ENCODE measurements at places on chromosomes 6 and 20.

DNA sequence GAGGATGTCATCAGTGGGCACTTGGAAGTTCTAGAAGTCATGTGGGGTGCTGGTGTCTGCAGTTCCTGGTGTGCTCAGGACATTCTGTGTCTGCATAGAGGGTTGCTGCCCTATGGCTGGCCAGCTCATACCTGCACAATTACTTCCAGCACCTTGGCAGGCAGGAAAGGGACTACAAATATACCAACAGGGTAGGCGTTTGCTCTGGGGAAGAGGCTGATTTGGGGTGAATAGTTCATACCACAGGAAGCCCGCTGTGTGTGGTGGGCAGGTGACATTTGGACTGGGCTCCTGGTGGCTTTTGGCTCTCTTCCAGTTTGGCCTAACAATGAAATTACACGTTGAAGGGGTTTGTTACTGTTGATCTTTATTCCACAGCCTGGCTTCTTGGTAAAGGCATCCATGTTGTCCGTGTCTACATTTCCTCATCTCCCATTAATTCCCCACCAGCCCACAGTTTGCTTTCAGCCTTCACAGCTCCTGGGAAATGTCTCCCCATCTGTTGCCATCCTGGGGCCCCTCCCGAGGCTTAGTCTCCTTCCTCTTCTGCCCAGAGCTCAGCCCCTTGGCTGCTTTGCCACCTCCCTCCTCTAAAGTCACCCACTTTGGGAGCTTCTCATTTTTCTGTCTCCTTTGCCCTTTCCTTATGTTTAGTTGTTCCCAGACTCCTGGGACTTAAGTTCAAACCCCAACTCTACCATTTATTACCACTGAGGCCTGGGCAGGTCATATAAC is 88.1 kb downstream of the RSPH3 start:
- DNase-seq = no peak

GRCh38 chr20:58389324-58389967 is 417 bp downstream of the VAPB start:
- DNase-seq = no peak

GRCh38 chr6:84428300-84428907 is 201.0 kb upstream of the CEP162 start:
- no peak for DNase-seq

- DNase-seq = no peak
These were observed 283.9 kb downstream of the UBE3D start for GRCh38 chr6:82781620-82782204.

- no peak for DNase-seq
These were observed 141.7 kb downstream of the ADGRG6 start for GRCh38 chr6:142443532-142443931.

DNA sequence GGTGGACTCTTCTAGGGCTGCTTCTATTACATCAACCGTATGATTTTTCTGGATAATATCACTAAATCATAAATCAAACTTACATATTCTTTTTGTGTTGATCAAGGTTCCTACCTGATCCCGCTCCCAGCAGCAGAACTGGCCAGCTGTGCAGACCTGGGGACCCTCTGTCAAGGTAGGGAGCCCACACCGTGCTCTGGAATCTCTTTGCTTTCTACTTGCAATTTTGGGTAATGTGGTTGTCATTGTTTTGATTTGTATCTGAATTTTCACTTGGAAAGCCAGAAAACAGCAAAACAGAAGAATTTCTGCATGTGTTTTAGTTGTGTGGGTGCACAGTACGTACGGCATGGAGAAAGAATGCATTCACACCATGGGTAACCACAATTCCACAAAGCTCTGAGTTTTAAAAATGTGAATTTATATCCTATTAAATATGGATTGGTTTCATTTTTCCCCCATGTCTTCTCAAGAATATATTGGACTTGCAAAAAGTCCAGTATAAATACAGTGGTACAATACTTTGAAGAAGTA is 80.1 kb downstream of the ADGRG6 start:
- DNase-seq = no peak

DNA sequence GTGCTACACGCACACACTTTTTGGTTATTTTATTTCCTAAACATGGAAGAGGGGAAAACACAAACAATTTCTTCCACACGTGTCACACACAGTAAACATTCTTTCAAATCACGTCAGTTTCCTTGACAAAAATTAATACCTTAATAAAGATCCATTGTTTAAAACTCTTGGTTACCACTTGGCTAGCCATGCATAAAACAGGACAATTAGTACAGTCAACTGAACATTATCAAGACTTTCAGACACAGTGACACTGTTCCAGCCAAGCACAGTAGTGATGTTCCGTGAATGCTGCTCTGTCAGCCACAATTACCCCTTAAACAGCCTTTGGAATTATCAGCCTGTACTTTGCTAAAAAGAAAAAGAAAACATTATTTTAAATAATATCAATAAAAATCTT is 50.8 kb downstream of the GMDS start:
- no peak for DNase-seq

GRCh38 chr6:14658886-14659561 is 541.5 kb downstream of the CD83 start:
- no peak for DNase-seq

DNA sequence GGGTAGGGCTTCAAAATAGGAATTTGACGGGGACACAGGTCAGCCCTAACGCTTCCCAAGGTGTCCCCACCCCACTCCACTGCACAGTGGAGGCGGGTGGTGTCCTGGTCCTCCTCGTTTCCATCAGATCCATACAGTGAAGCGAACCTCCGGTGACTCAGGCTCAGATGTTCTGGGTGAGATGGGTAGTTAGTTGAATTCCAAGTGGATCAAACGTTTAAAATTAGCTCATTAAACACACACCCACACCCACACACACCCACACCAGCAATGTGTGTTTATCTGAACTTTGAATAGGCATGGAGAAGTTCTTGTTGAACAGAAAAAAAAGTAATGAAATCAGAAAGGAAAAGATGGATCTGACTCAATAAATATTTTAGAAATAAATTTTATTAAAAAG is 58.9 kb downstream of the CDH4 start:
- DNase-seq = no peak

GRCh38 chr6:26179675-26180074 is 92.4 kb downstream of the HFE start:
- no peak for DNase-seq

DNA sequence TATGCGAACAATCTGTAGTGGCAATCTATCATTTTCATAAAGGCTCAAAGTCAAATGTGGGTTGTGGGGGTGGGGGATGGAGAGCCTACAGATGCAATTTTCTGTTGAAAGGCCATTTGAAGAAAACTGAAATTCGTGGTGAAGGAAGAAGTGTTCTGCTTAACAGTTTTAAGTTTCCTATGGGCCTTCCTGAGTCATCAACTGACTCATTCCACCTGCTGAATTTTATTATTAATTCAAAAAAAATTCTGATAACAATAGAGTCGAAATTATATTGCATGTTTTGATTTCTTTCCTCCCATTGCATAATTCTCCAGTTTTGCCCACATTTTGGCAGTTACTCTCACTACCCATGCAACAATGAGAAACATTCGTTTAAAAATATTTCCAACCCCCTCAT is 622.3 kb upstream of the ARID1B start:
- DNase-seq = no peak

GRCh38 chr6:1129131-1129530 is 182.8 kb upstream of the FOXQ1 start:
- DNase-seq = no peak

DNA sequence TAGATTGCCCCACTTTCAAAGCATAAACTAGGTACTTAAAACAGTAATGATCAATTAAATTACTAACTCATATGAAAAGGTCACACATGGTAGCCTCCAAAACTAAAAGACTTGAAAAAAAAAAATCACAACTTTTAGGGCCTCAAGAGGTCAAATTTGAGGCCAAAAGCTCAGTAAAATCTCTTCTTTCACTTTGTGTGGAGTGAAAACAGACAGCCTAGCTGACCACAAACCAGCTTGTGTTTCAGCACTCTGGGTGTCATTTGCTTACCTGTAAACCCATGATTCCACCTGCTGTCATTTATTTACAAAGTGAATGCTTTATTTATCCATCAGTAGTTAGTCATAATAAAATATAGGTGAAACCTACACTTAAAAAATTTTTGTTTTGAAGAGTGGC is 34.0 kb downstream of the GNAS start:
- no peak for DNase-seq

DNA sequence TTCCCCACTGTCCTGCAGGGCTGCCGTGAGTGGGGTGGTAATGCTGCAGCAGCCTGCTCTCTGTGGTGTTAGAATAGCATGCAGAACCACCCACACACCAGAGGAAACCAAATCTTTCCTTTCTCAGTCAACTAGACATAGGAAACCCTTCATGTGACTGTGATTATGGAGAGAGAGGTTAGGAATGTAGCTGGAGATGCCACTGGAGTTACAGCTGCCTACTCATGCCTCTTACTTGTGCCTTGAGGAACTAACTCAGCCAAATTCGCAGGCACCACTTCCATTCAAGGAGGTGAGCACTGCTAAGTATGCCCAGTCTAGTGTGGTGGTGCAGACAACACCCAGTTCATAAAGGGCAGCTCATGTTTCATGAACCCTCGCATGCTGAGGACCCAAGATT is 27.4 kb downstream of the MUC22 start:
- no peak for DNase-seq

DNA sequence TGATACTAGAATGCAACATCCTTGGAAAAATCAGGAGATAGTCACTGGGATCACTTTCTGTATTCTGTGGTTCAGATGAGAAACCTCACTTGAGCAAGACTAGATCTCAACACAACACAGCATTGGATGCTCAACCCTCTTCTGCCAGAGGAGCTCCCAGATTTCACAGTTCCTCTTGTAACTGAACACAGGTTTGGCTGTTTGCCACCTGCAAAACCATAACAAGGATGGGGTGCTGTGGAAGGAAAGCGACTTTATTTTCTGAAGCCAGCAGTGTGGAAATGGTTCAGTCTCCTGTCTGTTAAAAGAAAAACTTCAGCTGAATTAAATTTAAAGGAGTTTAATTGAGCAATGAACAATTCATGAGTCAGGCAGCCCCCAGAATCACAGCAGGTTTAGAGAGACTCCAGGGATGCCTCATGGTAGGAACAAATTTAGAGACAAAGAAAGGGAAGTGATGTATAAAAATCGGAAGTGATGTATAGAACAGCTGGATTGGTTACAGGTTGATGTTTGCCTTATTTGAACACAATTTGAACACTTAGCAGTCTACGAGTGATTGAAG is 149.9 kb upstream of the UST start:
- DNase-seq = no peak

GRCh38 chr6:105210932-105211531 is 31.2 kb upstream of the POPDC3 start:
- DNase-seq = no peak

DNA sequence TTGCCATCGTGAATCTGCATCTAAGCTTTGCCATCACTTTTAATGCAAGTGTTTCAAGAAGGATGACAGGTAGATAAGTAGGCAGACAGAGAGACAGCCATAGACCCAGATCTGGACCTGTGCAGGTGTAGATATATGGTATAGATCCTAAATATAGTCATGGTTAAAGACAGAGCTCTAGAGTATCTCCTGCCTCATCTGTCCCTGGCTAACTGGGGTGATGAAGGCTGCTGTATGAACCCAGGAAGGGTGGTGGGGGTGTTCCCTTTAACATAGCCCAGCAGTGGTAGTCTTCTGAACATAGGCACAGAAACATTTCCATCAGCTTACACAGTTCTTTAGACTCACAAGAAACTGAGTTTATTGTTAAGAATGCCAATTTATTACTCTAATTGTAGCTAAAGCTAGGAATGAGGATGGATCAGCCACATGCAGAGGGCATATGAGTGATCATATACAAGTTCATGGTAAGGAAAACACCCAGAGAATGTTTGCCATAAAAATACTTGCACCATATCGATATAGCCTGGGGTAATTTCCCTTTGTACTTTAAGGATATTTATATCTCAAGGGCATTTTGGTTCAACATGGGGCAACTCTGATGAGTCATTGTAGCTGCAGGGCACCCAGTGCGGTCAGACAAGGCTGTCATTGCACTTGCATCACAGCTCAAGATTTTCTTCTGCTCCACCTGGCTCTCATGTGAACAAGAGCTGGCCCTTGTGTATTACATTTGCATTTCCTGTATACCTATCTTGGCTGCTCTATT is 587.2 kb downstream of the EPM2A start:
- DNase-seq = no peak

DNA sequence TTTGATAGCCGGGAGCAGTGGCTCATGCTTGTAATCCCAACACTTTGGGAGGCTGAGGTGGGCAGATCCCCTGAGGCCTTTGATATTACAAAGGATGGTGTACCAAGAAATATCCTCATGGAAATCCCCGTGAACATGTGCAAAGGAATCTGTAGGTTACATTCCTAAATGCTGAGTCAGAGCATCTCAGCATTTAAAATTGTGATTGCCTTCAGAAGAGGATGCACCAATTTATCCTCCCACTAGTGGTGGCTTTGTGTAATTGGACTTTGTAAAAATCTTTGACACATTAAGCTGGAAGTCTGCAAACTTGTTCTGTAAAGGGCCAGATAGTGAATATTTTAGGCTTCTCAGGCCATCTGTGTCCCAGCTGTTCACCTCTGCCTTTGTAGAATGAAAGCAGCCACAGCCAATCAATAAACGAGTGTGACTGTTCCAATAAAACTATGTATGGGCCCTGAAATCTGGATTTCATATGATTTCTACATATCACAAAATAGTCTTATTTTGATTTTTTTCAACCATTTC is 11.8 kb downstream of the TMEM14B start:
- no peak for DNase-seq

GRCh38 chr20:51884561-51884960 is 82.2 kb upstream of the SALL4 start:
- DNase-seq = no peak

DNA sequence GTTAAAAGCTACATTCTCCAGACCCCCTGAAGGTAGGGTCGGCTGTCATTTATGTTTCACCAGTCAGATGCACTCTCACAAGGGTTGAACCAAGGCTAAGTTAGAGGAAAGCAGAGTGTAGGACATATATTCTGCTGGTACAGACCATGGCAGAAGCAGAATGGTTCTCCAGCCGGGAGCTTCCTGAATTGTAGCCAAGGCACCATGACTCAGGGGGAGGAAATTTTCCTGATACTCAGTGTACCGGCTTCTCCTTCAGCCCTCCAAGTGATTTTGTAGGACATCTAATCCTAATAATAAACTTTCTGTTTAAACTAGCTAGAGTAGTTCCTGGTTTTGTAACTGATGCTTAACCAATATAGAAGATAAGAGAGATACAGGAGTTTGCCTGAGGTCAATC is 14.2 kb upstream of the SLPI start:
- DNase-seq = no peak

GRCh38 chr6:136445063-136445462 is 105.2 kb downstream of the MAP7 start:
- no peak for DNase-seq

GRCh38 chr20:10637563-10637962 is 36.2 kb downstream of the JAG1 start:
- no peak for DNase-seq

- DNase-seq = no peak
These were observed 321.1 kb upstream of the SULF2 start for GRCh38 chr20:48106428-48106827.

All from effector CD8-positive, alpha-beta T cell (primary cell).